ENCODE measurements at places on chromosomes 4 and X.

DNA sequence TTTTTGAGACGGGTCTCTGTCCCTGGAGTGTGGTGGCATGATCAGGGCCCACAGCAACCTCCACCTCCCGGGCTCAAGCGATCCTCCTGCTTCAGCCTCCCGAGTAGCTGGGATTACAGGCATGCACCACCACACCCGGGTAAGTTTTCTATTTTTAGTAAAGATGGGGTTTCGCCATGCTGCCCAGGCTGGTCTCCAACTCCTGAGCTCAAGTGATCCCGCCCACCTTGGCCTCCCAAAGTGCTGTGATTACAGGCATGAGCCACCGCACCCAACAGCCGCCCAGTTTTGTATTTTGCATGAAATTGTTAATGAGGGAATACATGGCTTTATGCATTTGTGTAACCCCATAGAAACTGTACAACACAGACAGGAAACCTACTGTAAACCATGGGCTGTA is 2.8 kb upstream of the ARHGAP4 start:
- DNase-seq = no peak

- DNase-seq = no peak
These were observed 521.0 kb downstream of the IQCM start for GRCh38 chr4:149294601-149295000.

DNA sequence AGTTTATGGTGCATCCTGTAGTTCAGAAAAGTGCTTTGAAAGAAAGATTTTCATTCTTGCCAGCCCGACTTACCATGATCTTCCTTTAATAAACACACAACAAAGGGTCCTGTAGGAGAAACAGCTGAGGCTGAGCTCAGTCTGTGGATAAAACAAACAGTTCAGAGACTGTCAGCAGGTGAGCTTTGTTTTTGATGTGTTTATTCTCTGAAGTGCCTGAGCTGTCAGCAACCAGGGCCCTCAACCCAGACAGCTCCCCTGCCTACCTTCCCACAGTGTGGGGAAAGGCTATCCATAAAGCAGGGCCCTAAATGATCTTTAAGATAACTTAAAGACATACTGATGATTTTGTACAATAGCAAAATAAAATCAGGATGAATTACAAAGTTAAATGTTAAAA is 459.2 kb upstream of the GALNT7 start:
- no peak for DNase-seq

GRCh38 chr4:73533515-73534422 is 52.2 kb downstream of the AFM start:
- no peak for DNase-seq

- DNase-seq = no peak
These were observed 110.0 kb downstream of the CBR4 start for GRCh38 chr4:168900080-168900479.

DNA sequence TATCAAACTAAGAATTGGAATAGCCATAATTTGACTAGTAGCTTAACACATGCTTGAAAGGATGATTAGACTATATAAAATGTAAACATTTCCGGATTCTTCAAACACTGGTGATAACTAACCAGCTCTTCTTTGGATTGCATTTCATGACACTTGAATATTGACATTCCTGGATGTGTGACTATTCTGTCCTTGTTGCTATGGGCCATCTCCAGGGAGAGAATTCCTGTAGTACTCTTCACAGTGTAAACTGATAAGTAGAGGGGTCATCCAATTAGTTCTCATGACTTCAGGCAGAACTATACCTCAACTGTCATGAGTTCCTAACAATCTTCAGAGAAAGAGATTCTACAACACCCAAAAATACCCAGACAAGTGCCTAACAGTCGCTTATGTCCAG is 1026.7 kb upstream of the TENM3 start:
- no peak for DNase-seq

GRCh38 chr4:78650106-78651024 is 98.8 kb downstream of the ANXA3 start:
- DNase-seq = no peak

DNA sequence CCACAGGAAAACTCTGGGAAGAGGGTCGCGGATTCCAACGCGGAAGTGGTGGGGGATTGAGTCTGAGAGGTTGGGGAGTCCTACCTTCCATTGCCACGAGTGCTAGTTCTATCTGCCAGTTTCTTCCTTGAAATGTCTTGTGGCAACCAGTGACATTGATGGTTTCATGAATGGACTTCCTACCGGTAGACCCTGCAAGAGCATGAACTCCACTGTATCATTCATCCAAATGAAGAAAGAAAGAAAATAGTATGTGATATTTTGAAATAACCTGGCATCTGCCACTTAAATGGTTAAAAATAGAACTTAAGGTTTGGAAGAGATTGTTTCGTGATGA is 1.1 kb upstream of the SLC10A7 start:
- DNase-seq = no peak

DNA sequence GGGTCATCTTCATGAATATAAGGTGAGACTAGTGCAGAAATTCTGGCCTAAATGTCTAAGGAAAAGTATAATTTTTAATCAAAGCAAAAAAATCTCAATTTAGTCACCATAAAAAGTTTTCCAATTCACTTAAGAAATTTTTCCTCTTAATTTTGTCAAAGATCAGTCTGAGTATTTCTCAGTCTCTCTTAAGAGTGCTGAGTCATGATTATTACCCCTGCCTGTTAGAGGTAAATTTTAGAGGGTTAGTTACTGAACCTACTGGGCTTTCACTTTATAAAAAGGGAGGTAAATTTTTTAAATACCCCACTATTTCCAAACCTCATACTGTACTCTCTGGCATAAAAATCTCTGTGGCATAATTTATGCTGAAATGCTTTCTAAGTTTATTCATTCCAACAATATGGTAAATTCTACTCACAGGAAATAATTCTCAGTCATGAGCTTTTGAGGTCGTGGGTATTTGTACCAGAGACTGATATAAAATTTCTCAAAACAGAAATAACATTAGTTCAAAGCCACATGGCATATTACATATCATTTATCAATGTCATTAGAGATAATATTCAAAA is 122.4 kb downstream of the SLC39A8 start:
- no peak for DNase-seq

DNA sequence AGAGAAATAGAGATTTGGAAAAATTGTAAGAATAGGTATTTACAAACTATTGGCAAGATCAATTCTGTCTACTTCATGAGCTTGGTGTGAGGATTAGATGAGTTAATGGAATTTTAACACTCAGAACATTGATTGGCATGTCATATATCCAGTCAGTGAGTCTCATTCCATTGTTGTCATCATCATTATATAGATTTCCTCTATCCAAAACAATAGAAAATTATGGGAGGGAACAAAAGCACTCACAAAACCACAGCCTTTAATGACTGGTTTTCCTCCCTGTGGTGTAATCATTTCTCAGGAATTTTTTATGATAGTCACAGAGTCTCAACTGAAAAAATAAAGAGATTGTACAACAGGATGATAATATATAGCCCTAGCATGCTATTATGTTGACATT is 21.1 kb downstream of the KLHL5 start:
- no peak for DNase-seq

DNA sequence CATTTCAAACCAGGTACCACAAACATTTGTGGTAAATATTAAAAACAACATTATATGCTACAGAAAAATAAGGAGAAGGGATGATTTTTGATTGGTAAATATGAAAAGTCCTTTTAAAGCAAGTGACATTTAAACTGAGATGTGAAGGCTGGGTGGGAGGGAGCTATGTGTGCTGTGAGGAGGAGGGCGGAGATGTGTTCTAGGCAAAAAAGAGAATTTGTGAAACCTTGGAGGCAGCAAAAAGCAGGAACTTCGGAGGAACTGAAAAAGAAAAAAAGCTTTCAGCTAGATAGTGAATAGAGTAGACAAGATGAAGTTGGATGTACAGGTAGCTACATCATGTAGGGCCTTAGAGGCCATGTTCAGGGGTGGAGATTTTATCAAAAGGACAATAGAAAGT is 10.1 kb upstream of the ARAP2 start:
- DNase-seq = no peak

DNA sequence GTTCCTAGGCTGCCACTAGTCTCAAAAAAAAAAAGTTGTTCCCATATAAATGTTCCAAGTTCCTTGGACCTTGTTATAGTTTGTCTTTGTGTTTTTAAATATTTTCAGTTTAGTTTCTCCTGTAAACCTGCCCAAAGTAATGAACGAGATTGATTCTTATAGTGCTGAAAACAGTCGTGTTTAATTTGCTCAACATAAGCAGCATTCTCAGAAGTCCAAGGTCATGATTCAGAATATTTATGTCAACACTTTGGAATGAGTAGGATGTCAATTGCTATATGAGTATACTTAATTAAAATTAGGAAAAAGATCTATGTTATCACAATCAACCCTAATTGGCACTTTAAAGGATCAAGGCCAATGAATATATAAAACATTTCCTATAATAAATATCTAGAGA is 510.9 kb downstream of the PPP4R3C start:
- no peak for DNase-seq

DNA sequence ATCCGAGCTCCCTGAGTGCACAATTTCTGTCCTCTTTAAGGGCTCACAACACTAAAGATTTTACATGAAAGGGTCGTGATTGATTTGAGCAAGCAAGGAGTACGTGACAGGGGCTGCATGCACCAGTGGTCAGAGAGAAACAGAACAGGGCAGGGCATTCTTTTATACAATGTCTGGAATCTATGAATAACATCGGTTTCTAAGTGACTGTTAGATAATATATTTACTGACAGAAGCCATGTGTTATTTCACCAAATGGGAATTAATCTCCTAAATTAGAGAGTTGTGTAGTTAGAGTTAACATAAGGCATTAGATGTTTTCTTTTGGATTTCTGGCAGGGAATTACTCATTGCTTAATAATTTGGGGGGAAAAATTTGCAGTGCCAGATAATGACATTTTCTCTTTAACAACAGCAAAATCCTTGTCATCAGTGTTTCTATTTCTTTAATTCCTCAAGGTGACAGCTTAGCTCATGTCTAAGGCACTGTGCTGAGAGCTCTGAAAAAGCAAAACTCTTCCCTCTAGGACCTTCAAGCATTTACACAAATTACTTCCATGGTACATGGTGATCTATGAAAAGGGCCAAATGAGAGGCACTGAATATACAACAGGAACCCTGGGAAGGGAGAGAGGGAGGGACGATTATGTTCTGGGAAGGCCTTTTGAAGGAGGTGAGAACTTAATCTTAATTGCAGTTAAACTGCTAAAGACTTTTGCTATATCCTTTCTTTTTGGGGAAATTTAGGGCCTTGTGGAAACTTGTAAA is 145.0 kb downstream of the RTL3 start:
- DNase-seq = no peak

- DNase-seq = no peak
These were observed 18.2 kb downstream of the MRPL1 start for GRCh38 chr4:77880784-77881183.

DNA sequence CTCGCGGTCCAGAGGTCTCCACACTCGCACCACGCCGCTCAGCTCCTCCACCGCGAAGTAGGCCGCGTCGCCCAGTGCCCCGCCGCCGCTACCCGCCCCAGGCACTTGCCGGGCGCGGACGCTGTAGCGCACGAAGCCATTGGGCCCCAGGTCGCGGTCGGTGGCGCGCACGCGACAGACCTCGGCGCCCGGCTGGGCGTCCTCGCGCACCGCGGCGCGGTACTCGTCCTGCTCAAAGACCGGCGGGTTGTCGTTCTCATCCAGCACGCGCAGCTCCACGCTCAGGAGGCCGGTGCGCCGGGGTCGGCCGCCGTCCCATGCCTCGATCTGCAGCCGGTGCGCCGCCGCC is 1.4 kb downstream of the DCHS2 start:
- no peak for DNase-seq

- no peak for DNase-seq
These were observed 368.1 kb upstream of the NOCT start for GRCh38 chr4:138647433-138647832.

- DNase-seq = no peak
These were observed 120.5 kb downstream of the ADGRL3 start for GRCh38 chr4:61320631-61321030.

GRCh38 chrX:49792376-49792775 is 36.7 kb upstream of the PAGE4 start:
- no peak for DNase-seq

DNA sequence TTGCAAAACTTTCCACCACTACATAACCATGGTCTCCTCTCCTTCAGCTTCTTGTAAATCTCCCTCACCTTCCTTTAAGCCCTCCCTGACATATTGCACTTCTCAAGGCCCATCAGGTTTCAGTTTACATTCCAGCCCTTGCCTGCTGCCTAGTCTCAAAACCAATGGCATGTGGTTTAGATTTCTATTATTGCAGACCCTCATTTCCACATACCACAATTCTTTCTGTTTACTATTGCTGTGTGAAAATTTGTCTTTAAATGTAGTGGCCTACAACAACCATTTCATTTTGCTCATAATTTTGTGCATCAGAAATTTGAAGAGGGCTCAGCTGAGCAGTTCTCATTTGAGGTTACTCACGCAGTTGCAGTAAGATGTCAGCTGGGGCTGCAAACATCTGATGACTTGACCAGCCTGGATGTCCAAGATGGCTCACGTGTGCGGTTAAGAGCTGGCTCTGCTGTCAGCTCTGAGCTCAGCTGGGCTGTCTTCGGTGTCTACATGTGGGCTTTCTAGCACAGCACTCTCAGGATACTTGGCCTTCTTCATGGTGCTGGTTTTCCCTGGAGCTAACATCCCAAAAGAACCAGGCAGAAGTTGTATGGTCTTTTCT is 29.9 kb upstream of the SOD3 start:
- DNase-seq = no peak

- DNase-seq = no peak
These were observed 3.2 kb upstream of the PCDH19 start for GRCh38 chrX:100413229-100413628.

- DNase-seq = no peak
These were observed 4.7 kb downstream of the GLUD2 start for GRCh38 chrX:121052122-121052521.

GRCh38 chr4:85318415-85318814 is 156.5 kb upstream of the ARHGAP24 start:
- DNase-seq = no peak

GRCh38 chr4:25528391-25528790 is 127.3 kb upstream of the SLC34A2 start:
- DNase-seq = no peak

GRCh38 chr4:167885071-167885470 is 207.3 kb upstream of the ANXA10 start:
- DNase-seq = no peak

GRCh38 chrX:46327566-46328115 is 217.6 kb downstream of the ZNF674 start:
- DNase-seq = no peak

GRCh38 chr4:147821555-147821954 is 89.7 kb downstream of the ARHGAP10 start:
- no peak for DNase-seq

DNA sequence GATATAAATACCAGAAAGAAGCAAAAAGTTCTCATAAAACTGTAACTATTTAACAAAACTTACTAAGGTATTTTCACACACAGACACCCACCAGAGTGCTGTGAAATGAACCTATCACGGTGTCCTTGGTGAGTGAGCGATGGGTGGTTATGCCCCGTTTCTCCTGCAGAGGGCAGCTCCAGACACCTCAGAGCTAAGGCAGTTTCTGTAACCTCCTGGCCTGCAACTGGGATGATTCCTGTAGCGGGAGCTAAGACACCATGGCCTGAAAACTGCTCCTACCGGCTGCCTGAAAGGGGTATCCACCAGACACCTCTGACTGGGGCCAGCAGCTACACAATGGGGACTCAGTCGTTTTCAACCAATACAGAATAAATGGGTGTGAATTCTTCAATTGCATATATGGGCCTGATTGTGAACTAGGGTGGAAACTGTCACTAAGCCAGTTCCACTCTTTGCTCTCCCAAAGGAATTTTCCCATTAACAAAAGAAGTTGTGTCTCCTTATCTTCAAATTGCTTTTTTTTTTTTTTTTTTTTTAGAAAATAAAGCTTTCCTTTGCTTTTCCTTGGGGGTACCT is 2375.8 kb upstream of the TENM3 start:
- no peak for DNase-seq

All from activated naive CD4-positive, alpha-beta T cell (primary cell).